Natural killer cell (primary cell): ENCODE measurements at places on chromosomes 6 and 20.

DNA sequence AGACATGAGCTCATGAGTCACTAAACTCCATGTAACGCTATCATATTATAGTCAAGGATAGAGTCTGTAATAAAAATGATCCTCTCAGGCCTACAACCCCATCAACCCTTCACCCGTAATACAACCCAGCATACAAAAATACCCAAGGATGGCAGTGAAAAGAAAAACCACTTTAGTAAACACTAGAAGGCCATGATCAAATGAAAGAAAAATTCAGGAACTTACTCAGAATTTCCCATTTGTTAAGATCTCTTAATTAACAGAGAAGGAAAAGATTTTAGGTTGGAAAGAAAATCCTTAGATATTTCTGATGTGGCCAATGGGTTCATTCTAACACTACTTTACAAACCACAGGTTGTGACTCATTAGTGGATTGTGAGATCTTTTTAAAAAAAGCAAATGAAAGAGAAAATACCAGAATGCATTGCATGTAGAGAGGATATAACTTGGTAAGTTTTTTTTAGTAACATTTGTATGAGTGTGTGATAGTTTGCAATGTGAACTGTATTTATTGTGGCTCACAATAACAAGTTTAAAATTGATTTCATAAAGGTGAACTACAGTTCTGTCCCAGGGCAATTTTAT, 8.0 kb upstream of the UBE2J1 start:
- no peaks in the 10 kb centered on the region for H3K27me3 ChIP-seq
- peak; percentile 32 for DNase-seq
- no peaks in the 10 kb centered on the region for H3K36me3 ChIP-seq
- no peak overlapping the region for H3K4me3 ChIP-seq
- H3K4me1 ChIP-seq: peaks cover 2% of the 10 kb centered on the region
- no peak overlapping the region for H3K27ac ChIP-seq

GRCh38 chr20:20802328-20802727, 89.9 kb upstream of the RALGAPA2 start:
- H3K4me3 ChIP-seq: no peak overlapping the region
- H3K4me1 ChIP-seq: no peaks in the 10 kb centered on the region
- no peak for DNase-seq
- H3K36me3 ChIP-seq: no peaks in the 10 kb centered on the region

DNA sequence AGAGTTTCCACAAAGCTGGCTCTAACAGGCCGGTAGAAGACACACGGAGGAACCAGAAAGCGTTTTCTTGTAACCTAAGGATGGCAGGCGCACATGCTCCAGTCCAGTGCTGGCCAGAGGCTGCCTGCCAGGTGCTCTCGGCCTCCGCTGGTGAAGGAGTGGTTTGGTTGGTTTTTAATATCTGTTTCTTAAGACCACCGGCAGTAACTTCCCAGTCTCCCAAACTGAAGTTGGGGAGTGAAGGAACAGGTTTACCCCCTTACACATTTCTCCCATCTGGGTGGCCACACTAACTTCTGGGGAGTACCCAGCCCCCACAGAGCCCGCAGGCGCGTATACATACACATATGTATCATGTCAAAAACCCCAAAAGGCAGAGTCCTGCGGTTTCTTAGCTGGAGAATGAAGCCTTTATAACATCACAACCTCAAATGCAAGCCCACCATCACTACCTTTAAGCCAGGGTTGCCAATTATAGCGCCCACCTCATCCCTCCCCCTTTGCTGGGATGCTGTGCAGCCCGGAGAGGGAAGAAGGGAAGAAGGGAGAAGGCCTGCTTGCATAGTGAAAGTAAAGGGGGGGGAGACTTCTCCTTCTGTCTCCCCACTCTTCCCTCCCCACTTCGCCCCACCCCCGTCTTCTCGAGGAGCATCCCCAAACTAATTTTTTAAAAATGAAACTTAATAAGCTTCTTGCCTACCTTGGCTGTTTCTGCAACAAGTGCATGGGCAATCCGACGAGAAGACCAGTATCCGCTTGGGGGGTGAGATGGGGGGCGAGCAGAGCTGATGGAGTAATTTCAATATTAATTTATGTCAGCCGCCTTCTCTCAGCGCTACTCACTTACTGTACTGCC, 1.0 kb downstream of the TRERF1 start:
- H3K27me3 ChIP-seq: no peaks in the 10 kb centered on the region
- DNase-seq: peak; percentile 56
- H3K4me1 ChIP-seq: peaks cover 32% of the 10 kb centered on the region

GRCh38 chr6:100432136-100432535, 32.6 kb downstream of the SIM1 start:
- no peaks in the 10 kb centered on the region for H3K36me3 ChIP-seq
- DNase-seq: no peak
- no peaks in the 10 kb centered on the region for H3K4me1 ChIP-seq
- H3K4me3 ChIP-seq: no peak overlapping the region

DNA sequence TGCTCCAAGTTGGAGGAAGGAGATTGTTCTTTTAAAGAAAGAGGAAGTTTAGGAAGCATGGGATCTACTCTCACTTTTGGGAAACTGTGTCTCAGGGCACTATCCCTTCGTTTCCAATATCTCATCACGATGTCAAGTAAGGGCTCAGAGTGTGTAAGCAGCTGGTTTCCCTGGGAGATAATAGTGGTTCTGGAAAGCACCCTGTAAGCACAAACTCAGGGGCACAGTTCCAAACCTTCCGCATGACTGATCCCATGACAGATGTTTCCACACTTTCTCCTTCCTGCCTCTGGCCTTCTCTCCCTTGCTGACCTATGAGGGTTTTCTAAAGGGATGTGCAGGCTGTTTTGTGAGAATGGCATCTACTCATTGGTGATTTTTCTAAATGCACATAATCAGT, 33.9 kb downstream of the ADTRP start:
- H3K4me1 ChIP-seq: no peaks in the 10 kb centered on the region
- H3K36me3 ChIP-seq: no peaks in the 10 kb centered on the region
- H3K27ac ChIP-seq: no peak overlapping the region
- DNase-seq: no peak
- no peak overlapping the region for H3K4me3 ChIP-seq
- no peaks in the 10 kb centered on the region for H3K27me3 ChIP-seq

DNA sequence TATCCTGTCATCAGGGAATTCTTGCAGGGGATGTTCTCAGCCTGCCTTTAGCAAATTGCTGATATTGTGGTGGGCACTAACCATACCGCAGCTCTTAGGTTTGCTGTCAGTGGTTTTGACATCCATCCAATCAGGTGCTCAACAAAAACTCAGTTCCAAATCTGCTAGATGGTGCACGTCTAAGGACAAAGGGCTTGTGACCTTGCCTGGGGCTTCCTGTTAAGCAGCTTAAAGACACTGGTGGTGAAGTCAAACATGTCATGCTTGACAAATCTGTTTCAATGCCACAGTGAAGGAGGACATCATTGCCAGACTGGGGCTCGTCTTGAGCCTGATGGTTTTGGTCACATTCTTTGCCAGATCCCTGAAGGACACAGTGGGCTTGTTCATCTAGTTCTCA, 179.8 kb upstream of the NOX3 start:
- no peak overlapping the region for H3K27ac ChIP-seq
- H3K4me3 ChIP-seq: no peak overlapping the region
- H3K36me3 ChIP-seq: no peaks in the 10 kb centered on the region

GRCh38 chr6:130895516-130895915, 68.3 kb downstream of the SMLR1 start:
- no peaks in the 10 kb centered on the region for H3K4me1 ChIP-seq
- no peaks in the 10 kb centered on the region for H3K27me3 ChIP-seq
- DNase-seq: no peak
- H3K27ac ChIP-seq: no peak overlapping the region
- H3K4me3 ChIP-seq: no peak overlapping the region

DNA sequence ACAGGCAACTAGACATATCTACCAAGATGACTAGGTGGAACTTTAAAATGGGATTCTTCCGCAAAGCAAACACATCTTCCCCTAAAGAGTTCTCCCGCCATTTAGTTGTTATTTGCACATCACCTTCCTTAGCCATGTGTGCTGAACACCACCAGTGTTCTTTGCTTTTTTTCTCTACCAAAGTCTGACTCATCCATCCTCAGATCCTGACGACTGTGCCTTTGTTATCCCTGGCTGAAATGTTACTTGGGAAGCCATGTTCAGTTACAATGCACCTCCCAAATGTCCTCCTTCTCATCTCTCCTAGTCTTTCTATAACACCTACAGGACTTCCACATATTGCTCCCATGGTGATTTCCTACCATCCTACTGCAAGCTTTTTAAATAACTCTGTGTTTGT, 593.5 kb upstream of the ARID1B start:
- H3K27ac ChIP-seq: no peak overlapping the region
- no peaks in the 10 kb centered on the region for H3K27me3 ChIP-seq
- H3K4me3 ChIP-seq: no peak overlapping the region

DNA sequence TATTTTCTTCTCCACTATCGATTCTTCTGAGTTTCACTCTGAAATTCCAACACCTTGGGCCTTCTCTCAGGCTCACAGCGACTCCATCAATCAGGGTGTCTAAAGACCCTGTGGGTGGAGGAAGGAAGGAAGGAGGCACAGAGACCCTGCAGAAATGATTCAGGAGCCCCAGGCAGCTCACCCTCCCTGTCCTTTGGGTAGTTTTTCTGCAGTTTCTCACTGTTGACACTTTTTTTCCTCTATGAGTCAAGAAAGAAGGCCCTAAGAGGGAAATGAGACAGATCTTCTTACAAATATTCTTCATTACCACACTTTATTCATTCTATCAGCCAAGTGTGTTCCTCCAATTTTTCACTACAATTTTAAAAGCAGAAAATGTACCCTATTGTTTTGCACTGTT, 34.2 kb upstream of the TBXT start:
- no peaks in the 10 kb centered on the region for H3K36me3 ChIP-seq
- no peak overlapping the region for H3K27ac ChIP-seq
- peaks cover 2% of the 10 kb centered on the region for H3K27me3 ChIP-seq

DNA sequence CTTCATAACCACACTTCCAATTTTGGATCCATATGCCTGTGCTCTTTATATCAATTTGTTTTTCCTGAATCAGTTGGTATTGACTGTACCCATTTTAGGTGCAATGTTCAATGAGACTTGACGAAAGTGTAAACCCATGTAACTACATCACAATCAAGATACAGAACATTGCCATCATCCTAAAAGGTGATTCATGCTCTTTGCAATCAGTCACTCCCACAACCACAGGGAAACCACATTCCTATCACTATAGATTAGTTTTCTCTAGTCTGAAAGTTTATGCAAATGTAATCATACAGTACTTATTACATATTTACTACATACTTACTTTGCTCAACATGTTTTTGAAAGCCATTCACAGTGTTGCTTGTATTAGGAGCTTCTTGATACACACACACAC, 167.4 kb downstream of the ADGRG6 start:
- H3K4me1 ChIP-seq: no peaks in the 10 kb centered on the region
- H3K27me3 ChIP-seq: no peaks in the 10 kb centered on the region
- no peak for DNase-seq
- no peak overlapping the region for H3K4me3 ChIP-seq

- no peak for DNase-seq
- H3K27me3 ChIP-seq: no peaks in the 10 kb centered on the region
- no peaks in the 10 kb centered on the region for H3K4me1 ChIP-seq
- no peaks in the 10 kb centered on the region for H3K36me3 ChIP-seq
- no peak overlapping the region for H3K27ac ChIP-seq
Observed at GRCh38 chr6:88262332-88262731, 96.2 kb upstream of the CNR1 start.

- H3K4me3 ChIP-seq: no peak overlapping the region
- DNase-seq: no peak
- H3K27ac ChIP-seq: no peak overlapping the region
- H3K27me3 ChIP-seq: no peaks in the 10 kb centered on the region
Observed at GRCh38 chr20:19257865-19258264, 45.4 kb downstream of the SLC24A3 start.

- H3K4me1 ChIP-seq: peaks cover 10% of the 10 kb centered on the region
- no peaks in the 10 kb centered on the region for H3K27me3 ChIP-seq
- H3K36me3 ChIP-seq: no peaks in the 10 kb centered on the region
- H3K27ac ChIP-seq: no peak overlapping the region
- no peak for DNase-seq
Observed at GRCh38 chr6:161189891-161190290, 84.0 kb downstream of the AGPAT4 start.

DNA sequence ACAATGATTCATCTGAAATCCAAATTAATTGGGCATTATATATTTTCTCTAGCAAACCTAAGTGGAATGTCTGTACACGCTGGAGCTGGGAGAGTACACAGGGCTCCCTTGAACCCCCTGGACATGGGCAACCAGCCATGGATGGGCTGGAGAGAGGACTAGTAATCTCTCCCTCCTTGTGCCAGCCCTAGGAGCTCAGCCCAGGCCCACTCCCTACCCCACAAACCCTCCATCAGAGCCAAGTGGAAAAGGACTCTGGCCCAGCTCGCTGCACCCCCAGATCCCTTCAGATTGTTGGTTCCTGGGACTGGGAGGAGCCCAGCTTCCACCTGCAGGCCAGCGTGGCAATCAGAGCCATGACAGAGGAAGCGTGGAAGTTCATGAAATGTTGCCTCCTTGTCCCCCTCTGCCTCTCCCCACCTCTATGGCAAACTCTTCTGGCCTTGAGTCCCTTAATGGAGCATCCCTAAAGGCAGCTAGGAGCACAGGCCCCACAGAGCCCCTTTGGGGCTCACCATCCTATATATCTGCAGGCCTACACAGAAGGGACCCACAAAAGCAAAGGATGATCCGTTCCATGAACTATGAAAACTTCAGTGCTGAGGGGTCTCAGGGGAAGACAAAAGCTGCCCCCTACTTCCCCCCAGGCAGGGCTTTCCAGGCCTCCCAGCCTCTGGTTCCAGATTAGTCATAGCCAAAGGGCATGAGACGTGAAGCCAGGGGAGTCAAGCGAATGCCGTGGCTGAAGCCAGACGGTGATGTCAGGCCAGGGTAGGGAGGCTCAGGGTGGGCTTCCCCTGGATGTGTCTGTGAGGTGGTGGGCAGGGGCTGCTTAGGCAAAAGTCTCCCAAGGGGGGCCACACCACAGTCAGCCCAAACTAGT, 126.4 kb upstream of the MAFB start:
- no peak overlapping the region for H3K27ac ChIP-seq
- no peak overlapping the region for H3K4me3 ChIP-seq
- H3K4me1 ChIP-seq: no peaks in the 10 kb centered on the region
- no peak for DNase-seq
- H3K36me3 ChIP-seq: no peaks in the 10 kb centered on the region

GRCh38 chr6:41375598-41376151, 40.3 kb downstream of the NCR2 start:
- DNase-seq: no peak
- no peak overlapping the region for H3K4me3 ChIP-seq
- H3K27ac ChIP-seq: no peak overlapping the region
- H3K4me1 ChIP-seq: peaks cover 33% of the 10 kb centered on the region

DNA sequence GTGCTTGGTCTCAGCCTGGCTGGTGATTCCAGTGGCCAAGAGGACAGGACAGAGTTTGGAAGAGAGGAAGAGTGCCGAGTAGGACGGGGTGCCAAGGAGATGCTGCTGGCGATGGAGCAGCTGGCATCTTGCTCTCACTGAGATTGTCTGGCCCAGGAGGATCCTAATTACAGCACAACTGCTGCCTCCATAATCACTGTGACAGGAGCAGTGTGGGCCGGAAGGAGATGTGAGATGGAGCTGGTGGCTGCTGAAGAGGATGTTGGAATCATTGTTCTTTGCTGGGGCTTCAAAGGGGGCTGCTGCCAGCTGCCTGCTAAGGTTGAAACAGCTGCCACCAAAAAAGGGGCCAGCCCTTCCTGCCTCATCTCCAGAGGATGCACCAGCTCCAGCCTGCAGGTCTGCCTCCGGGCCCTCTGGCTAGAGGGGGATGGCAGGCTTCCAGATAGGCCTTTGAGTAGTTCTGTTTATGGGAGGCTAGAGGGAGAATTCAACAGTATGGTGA, 214.4 kb downstream of the RNF144B start:
- DNase-seq: no peak
- H3K4me3 ChIP-seq: no peak overlapping the region
- no peak overlapping the region for H3K27ac ChIP-seq
- no peaks in the 10 kb centered on the region for H3K36me3 ChIP-seq
- no peaks in the 10 kb centered on the region for H3K4me1 ChIP-seq
- H3K27me3 ChIP-seq: peaks cover 3% of the 10 kb centered on the region
